T-helper 17 cell (primary cell): ENCODE measurements at places on chromosomes 7 and 10.

DNA sequence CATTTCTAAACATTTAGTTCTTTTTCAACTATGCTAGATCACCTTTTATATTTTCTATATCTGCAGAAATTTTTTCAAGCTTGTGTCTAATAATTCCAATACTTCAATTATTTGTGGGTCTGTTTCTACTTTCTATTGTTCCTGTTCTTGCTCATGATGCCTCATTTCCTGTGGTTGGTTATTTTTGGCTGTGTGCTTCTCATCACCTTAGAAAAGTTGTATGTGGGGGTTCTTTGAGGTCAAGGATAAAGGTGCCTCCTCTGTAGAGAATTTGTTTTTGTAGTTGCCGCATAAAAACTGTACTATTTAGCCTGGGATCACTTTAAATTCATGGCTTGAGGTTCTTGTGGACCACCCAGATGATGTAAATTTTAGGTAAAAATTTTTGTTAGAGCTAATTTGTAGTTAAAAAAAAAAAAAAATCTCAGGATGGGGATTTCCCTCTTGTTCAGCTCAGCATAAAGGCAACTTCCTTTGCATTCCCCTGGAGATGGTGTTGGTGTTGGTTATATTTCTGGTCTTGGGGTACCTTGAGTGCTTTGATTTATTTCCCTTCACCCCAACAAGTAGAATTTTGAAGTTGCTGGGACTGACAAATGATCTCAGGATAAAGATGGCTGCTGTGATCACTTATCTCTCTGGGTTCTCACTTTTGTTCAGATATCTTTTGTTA lies 27.0 kb upstream of the JAZF1 start:
- DNase-seq, result no peak

DNA sequence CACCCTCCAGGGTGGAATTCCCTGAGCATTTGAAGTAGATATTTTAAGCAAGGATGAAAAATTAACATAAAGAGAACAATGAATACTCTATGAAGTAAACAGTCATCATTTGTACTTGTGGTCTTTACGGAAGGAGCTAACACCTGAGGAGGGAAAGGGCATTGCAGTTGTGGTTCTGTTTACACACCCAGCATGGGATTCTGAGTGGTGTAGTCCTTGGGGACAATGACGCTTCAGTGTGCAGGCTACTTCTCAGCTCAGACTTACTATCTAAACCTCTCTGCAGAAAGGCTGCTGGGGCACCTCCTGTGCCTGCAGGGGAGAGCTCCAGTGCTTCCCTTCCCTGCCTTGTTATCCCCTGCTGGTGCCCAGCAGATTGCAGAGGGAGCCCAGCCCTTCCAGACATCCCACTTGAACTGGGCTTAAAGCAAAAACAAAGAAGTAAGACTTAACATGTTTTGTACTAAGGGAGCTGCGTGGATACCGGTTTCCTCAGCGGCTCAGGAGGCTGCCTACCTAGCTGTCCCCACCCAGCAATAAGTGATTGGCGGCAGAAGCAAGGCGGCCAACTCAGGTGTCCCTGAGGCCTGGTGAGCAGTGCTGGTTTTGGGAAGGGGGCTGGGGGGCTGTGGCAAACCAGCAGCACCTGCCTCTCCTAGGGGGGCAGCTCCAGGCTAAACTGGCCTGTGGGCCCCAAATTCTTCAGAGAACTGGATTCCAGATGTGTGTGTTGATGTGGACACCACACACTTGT lies 89.1 kb downstream of the CELF2 start:
- no peak for DNase-seq

DNA sequence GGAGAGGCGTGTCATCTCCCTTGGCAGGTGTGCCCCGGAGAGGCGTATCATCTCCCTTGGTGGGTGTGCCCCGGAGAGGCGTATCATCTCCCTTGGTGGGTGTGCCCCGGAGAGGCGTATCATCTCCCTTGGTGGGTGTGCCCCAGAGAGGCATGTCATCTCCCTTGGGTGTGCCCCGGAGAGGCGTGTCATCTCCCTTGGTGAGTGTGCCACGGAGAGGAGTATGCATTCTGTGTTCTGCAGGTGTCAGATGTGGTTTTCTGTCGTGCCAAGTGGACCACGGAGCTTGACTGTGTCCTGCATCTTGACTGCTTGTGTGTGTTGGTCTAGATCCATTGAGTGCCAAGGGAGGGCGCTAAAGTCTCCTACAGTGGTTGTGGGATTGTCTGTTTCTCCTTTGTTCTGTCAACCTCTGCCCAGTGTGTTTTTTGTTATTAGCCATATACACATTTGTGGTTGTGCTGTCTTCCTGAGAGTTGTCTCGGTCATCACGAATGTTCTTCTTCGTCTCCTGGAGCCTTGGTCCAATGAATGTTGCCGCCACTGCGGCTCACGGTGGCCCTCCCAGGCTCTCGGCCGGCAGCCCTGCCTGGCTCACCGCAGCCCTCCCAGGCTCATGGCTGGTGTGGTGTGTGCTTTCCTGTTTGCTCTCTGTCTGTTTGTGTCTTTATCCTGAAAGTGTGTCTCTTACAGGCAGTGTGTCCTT lies 96.8 kb downstream of the INPP5A start:
- no peak for DNase-seq

- DNase-seq, result no peak
These were observed 66.1 kb downstream of the ZMYND11 start for GRCh38 chr10:201328-201771.

DNA sequence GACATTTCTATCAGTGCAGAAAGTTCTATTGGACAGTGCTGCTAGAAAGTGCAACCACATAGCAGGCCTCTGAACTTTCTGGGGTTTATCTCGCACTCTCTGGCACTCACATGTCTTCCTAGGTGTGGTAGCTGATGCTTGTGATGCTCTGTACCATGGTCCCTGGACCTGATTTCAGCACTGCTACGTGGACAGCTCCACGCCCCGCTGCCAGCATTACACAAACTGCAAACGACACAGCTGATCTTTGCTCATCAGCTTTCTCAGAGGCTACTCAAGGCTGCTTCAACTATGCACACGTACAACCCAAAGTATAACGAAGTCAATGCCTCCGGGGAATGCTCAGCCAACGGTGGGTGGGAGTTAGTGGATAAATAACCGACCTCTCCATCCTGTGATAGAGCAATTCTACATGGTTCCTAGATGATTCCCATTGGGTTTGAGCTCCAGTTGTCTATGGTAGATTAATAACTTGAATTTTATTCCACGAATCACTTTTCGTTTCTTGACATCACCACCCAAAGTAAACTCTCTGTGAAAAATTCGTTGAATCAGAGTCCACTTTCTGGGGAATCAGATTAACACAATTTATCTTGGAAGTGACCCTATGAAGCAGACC lies 302.5 kb downstream of the ACTR3B start:
- DNase-seq, result no peak
